Mammary epithelial cell (primary cell): ENCODE measurements at places on chromosomes 4 and X. TPM values are rescaled to one million over a fixed set of nuclear protein-coding genes. Genes with fewer than 3 reads are reported as not detected.

TLR3 gene
- polyA plus RNA-seq, result 4.4 TPM

BBS7 gene
- 20.1 TPM for polyA plus RNA-seq

GRCh38 chr4:62006108-62006507 is 806.0 kb downstream of the ADGRL3 start:
- DNase-seq, result no peak

DNA sequence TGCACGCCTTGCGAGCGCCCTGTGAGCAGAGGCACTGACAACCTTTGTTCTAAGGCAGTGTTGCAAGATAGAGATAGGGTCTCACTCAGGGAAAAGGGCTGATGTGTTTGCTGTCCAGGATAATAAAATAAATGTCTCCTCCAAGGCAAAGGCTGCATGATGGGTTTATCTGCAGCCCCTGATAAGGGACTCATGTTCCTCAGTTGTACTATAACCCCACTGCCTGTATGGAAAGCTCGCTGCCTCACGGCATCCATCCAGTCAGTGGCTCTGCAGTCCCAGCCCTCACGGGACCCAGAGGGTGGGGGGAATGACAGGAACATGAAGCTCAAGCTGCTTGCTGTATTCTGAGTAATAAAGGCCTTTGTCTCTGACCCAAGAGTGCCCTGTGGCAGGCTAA is 22.6 kb downstream of the BCLAF3 start:
- no peak for DNase-seq

DNA sequence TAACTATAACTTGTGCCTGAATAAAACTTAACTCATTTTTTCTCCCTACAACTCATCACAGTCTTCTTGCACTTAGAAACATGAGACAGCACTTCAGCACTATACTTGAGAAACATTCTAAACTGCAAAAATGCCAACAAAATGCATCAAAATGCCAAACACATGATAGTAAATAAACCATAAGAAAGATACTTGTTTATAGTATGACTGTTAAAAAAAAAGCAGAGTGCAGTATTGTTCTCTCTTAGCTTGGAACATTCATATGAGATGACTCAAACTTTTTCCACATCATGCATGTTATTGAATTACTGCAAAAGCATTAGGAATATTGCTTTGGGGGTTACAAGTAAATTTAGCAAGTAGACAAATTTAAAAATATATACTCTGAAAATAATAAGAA is 135.7 kb upstream of the ANXA10 start:
- DNase-seq, result peak; percentile 19
